ENCODE measurements at places on chromosomes 3 and 15. TPM values are rescaled to one million over a fixed set of nuclear protein-coding genes. Genes with fewer than 3 reads are reported as not detected.
A peak's percentile ranks its signal among the peaks of the same experiment; 100 is the strongest.

DNA sequence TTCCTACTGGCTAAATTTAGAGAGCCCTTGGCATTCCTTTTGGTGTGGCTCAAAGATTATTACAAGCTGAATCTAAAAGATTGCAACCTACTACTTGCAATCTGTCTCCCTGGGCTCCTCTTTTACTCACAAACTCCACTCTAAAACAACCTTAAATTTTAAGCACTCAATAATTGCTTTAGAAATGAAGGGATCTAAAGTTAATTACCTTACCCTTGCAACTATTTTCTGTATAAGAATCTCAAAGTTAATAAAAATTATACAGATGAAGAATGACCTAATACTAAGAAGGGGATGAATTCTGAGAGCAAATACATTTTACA lies 60.2 kb downstream of the ESYT3 start:
- peaks cover 8% of the 10 kb centered on the region for H3K36me3 ChIP-seq
- no peak for DNase-seq
- no peaks in the 10 kb centered on the region for H3K27me3 ChIP-seq
- peak overlapping the region; percentile 45 for H3K27ac ChIP-seq

DNA sequence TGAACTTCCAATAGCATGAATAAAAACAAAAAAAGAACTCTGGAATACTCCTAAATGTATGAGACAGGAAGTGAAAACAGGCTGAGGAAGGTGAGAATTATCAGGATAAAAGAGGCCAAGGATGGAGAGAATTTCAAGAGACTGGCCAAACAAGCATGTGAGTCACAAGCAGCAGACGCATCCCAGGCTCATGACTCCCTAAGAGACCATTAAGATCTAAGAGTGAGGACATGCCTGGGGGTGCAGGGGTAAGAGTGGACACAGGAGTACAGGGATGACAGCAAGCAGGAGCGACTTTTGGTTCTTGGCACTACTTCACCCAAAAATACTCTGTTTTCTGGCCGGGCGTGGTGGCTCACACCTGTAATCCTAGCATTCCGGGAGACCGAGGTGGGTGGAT lies 7.1 kb downstream of the SCAMP2 start:
- H3K4me3 ChIP-seq, result no peak overlapping the region
- no peak for DNase-seq
- H3K27ac ChIP-seq, result no peak overlapping the region
- H3K4me1 ChIP-seq, result peaks cover 19% of the 10 kb centered on the region
- no peaks in the 10 kb centered on the region for H3K27me3 ChIP-seq

GRCh38 chr15:95590533-95591044 lies 739.9 kb upstream of the NR2F2 start:
- no peaks in the 10 kb centered on the region for H3K27me3 ChIP-seq
- no peak overlapping the region for H3K27ac ChIP-seq
- H3K4me1 ChIP-seq, result peaks cover 3% of the 10 kb centered on the region
- DNase-seq, result no peak

DNA sequence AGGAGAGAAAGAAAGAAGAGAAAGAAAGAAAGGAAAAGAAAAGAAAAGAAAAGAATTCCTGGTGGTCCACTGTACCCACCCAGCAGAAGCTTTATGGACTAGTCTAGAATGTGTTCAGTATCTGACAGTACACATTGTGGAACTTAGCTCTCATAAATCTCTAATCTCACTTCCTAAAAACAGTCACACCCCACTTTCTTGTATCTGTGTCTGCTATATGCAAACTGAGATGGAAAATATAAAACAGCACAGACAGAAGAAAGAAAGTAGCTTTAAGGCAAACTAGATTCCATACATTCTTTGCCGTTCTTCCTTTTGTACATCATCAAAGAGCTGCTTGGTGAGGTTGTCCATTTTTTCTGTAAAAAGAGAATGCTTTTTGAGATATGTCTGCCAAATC lies 41.1 kb upstream of the GNB5 start:
- no peaks in the 10 kb centered on the region for H3K27me3 ChIP-seq
- no peaks in the 10 kb centered on the region for H3K36me3 ChIP-seq
- no peak for DNase-seq

The ADCY5 gene
- 8.4 TPM for total RNA-seq

DNA sequence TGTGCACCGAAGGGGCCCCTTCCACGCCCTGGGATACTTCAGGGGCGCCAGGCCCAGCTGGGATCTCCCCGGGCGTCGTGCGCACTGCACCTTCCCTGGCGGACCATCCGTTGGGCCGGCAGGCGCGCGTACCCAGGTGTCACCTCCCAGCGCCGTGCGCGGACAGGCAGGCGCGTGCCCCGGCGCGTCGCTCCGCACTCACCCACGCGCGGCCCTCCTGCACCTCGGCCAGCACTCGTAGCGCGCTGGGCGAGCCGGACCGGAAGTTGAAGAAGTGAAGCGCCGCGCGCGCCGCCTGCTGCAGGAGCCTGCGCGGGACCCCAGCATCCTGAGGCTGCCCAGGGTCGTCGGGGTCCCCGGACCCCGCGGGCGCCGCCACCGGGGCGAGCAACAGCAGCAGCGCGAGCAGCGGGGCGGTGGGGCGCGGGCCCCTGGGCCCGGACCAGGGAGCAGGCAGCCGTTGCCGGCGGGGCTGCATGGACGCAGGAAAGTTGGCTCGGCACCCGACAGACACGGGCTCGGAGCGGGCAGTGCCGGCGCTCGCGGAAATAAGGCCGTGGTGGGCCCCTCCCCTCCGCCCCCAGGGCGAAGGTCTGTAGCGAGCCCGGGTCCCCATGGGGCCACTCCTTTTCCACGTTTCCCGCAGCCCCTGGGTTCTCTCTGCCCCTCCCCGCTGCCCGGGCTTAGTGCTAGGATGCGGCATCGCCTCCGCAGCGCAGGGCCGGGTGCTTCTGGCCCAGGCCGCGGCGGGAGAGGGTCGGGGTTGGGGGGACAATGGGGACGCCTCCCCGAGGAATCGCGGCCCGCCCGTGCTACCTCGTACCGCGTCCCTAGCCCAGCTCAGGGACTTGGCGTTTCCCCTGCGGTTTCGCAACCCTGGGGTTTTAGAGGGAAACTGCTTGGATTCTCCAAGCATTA lies at the start of gene RARRES1:
RARRES1 (minus strand) TSS at position 520 of the 918 bp plus-strand sequence; CDS start at position 478, 42 bp downstream.
- H3K36me3 ChIP-seq, result no peaks in the 10 kb centered on the region
- no peaks in the 10 kb centered on the region for H3K27me3 ChIP-seq
- H3K4me3 ChIP-seq, result peak within 1 kb of the TSS; percentile 60
- peak; percentile 77 for DNase-seq

The LYZL4 gene
- not detected for total RNA-seq

DNA sequence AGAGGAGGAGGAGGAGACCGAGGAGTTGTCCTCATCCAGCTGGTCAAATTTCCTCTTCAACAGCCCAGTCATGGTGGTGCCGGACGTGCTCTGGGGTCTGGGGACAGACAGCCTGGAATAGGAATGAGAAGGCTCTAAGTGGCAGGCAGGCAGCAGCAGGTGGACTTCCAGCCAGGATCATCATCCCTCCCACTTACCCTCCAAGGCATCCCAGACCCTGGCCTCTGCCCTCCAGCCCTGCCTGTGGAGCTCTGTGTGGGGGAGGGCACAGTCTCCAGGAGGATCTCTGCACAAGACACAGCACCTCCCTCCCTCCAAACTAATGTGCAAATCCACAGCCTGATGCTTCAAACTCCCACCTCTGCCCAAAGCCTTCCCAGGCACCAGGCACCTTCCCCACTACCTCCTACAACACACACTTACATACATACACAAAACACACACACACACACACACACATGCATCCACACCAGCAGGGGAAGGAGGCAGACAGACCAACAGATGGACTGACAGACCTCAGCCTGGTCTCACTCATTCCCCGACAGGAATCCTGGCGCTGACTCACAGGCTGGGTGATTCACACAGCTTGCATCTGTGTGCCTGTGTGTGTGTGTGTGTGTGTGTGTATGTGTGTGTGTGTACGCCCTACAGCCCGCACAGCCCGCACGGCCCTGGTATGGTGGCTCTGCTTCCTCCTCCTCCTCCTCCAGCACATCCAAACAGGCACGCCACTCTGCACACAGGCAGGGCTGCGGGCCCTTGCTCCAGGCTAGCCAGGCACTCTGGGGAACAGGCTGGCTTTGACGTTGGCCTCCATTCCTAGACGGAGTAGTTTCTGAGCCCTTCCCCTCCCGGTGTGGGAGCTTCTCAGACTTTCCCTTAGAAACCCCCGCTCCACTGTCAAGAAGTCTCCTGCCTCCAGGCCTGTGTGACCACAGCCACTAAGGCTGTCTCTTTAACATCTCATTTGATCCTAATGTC lies 6.5 kb downstream of the CSRNP1 start:
- H3K4me3 ChIP-seq, result no peak overlapping the region
- no peaks in the 10 kb centered on the region for H3K27me3 ChIP-seq
- H3K4me1 ChIP-seq, result peaks cover 48% of the 10 kb centered on the region
- DNase-seq, result peak; percentile 61

- no peaks in the 10 kb centered on the region for H3K4me1 ChIP-seq
- no peak overlapping the region for H3K4me3 ChIP-seq
- no peaks in the 10 kb centered on the region for H3K27me3 ChIP-seq
- no peak for DNase-seq
- no peak overlapping the region for H3K27ac ChIP-seq
Measured at GRCh38 chr15:26182441-26182840, 319.3 kb upstream of the ATP10A start.

The TRPM7 gene
- total RNA-seq, result 77.7 TPM

The XIRP1 gene
- total RNA-seq, result 0.67 TPM

The COL6A6 gene
- total RNA-seq, result 4.8 TPM

- H3K4me1 ChIP-seq, result no peaks in the 10 kb centered on the region
- H3K27ac ChIP-seq, result no peak overlapping the region
- H3K27me3 ChIP-seq, result no peaks in the 10 kb centered on the region
- H3K36me3 ChIP-seq, result no peaks in the 10 kb centered on the region
Measured at GRCh38 chr3:70342149-70342548, 29.7 kb upstream of the MDFIC2 start.

DNA sequence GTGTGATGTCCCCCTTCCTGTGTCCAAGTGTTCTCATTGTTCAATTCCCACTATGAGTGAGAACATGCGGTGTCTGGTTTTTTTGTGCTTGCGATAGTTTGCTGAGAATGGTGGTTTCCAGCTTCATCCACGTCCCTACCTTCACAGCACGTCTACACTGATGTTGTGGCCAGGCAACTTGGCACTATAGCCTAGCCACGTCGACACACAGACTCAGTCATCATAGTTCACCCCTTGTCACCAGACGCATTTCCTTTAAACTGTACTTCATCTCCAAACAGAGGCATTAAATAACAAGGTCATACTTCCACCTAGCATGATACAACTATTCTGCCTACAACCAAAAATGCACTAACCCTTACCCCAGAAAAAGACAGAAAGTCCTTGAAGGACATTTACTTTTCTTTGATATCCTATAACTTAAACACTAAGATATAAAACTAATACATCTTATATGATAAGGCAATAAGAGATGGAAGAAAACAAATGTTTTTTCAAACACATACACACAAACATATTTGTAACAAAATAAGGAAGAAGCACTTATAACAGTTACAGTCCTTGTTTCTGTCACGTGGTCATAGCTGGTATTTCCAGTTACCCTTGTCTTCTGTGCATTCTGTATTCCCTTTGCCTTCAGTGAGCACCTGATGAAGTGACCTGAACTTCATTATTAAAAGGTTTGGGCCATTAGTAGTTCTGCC lies 121.4 kb downstream of the KLF13 start:
- no peaks in the 10 kb centered on the region for H3K36me3 ChIP-seq
- no peaks in the 10 kb centered on the region for H3K27me3 ChIP-seq
- H3K4me3 ChIP-seq, result no peak overlapping the region
- no peak for DNase-seq
- peaks cover 3% of the 10 kb centered on the region for H3K4me1 ChIP-seq
- no peak overlapping the region for H3K27ac ChIP-seq

DNA sequence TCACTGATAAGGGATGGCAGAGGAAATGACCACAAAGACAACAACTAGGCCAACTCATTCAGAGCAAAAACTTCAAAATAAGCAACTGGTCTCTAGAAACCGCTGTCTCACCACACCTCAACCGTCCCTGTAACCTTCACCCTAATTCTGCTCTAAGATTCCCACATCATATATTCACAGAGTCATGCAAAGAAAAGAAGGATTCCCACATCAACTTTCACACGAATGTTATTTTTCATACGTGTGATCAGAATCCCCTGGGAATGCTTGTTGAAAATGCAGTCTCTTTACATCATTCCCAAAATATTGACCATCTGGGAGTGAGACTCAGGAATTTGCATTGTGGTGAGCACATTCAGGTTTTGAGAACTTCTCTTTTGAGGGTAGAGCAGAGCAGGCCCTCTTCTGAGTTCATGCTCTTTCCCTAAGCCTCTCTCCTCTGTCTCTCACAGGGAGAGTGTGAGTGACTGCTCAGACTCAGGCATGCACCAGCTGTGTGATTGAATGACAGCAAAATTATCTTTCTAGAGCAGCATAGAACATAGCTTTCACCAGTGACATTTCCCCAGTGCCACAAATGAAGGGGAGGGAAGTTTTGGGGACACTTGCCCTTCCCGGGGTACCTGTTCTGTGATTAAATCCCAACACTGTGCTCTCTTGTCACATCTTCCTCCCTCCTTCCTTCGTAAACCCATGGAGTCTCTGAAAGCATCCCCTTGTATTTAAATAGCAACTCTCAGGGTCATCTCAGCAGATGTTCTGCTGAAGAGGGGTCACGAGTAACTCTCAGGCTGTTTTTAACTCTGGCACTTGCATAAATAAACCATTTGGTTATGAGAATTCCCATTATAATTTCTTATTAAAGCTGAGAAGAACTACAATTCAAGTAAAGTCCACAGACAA lies 170.9 kb downstream of the PLCL2 start:
- no peaks in the 10 kb centered on the region for H3K36me3 ChIP-seq
- H3K4me1 ChIP-seq, result no peaks in the 10 kb centered on the region
- no peaks in the 10 kb centered on the region for H3K27me3 ChIP-seq
- no peak for DNase-seq
- no peak overlapping the region for H3K4me3 ChIP-seq

DNA sequence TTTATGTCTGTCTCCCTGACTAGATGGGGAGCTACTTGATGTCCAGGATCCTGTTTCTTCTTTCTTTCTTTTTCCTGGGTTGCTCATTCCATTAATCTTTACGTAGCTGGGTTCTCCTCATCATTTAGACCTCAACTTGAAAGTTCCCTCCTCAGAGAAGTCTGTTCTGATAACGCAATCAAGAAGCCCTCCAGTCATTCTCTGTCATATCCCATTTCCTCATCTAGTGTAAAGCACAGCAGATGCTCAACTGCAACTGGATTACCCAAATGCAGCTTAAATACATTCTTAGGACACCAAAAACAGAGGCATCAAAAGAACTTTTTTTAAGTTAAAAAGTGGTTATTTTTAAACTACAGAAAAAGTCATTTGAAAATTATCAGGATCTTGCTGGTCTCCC lies 51.7 kb upstream of the ST3GAL6 start:
- H3K36me3 ChIP-seq, result no peaks in the 10 kb centered on the region
- no peak overlapping the region for H3K4me3 ChIP-seq
- no peak for DNase-seq

The CYP1A2 gene
- not detected for total RNA-seq

The CPN2 gene
- not detected for total RNA-seq

DNA sequence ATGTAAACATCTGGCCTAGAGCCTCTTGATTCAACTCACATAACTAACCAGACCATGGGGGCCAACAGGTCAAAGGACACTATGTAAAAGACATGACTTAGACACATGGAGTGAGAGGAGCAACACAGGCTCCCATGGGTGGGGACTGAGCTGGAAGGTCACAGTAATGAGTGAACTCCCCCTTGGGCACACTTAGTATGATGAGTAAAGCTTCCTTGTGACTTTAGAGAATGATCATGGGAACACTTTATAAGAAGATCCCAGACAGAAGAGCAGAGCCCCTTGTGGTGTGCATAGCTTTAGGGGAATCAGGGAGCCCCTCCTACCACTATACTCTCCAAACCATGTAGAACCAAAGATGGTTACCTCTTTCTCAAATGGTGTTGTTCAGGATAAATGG lies 10.2 kb downstream of the GCSAM start:
- no peaks in the 10 kb centered on the region for H3K27me3 ChIP-seq
- no peaks in the 10 kb centered on the region for H3K36me3 ChIP-seq
- no peaks in the 10 kb centered on the region for H3K4me1 ChIP-seq

GRCh38 chr15:39625451-39625850 lies 44.6 kb downstream of the THBS1 start:
- no peaks in the 10 kb centered on the region for H3K27me3 ChIP-seq
- peaks cover 25% of the 10 kb centered on the region for H3K4me1 ChIP-seq
- H3K4me3 ChIP-seq, result no peak overlapping the region
- DNase-seq, result no peak

Data from lung (tissue), 17 donors.